ENCODE measurements at places on chromosomes 13 and 19.

DNA sequence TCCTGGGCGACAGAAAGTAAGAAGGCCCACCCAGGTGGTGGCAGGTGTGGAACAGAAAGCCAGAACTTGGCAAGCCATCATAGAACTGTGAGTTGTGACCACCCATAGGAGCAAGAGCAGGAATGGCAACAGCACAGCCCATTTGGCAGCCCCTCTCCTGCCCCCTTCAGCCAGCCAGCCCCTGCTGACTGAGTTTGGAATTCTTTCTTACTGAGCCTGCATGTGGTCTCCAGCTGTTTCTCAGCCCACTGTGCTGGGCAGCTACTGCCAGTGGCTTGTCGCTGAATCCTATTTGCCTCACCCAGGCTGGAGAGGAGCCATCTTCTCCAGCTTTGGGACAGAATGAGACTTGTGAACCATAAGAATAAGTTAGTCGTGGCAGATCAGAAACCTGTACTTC lies 28.3 kb downstream of the CNMD start:
- no peak for DNase-seq

DNA sequence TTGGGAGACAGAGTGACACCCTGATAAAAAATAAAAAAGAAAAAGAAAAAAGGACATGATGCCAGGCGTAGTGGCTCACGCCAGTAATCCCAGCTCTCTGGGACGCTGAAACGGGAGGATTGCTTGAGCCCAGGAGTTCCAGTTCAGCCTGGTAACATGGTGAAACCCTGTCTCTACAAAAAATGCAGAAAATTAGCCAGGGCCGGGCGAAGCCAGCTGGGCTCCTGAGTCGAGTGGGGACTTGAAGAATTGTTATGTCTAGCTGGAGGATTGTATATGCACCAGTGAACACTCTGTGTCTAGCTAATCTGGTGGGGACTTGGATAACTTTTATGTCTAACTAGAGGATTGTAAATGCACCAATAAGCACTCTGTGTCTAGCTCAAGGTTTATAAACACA lies 32.3 kb downstream of the TMPRSS9 start:
- DNase-seq = no peak

DNA sequence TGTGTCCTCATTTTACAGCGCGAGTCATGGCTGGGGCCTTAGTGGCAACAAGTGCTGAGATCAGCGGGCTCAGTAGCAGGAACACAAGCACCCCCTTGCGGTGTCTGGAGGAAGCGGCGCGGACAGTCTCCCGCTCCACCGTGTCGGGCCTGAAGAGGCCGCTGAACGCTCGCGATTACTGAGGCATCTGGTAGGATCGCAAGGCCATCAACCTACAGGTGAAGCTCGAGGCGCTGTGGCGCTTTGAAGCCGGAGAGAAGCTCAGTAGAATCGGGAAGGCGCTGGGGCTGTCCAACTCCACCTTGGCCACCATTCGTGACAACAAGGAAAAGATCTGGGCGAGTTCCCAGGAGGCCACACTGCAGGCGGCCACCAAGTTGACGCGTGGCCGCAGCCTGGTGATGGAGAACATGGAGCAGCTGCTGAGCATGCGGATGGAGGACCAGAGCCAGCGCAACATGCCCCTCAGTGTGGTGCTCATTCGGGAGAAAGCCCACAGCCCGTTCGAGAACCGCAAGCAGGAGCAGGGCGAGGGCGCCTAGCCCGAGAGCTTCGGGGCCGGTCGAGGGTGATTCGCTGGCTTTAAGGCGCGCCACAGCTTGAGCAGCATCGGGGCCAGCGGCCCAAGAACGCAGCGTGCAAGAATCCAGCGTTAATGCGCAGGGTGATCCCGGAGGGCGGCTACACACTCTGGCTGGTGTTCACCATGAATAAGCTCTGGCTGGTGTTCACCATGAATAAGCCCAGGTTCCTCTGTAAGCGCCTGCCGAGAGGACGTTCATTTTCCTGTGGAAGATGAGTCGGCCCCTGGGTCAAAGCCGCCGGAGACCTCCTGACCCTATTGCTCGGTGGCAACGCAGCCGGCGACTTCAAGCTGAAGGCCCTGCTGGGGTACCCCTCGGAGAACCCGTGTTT lies 8.3 kb upstream of the MZF1 start:
- DNase-seq = peak; percentile 92

DNA sequence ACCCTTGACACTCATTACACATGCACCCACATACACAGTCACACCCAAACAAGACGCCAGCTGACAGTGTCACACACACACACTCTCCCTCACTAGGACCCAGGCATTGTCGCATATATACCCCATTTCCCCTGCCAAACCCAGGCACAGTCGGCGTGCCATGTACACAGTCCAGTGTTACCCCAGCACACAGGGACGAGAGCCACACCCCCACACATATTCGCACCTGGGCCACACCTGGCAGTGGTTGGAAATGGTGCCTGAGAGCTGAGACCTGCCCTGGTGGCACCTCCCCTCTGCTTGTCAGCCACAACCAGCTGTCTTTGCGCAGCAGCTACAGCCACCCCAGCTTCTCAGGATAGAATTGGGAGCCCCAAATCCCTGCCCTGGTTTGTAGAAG lies 9.0 kb downstream of the NFIX start:
- DNase-seq = no peak

DNA sequence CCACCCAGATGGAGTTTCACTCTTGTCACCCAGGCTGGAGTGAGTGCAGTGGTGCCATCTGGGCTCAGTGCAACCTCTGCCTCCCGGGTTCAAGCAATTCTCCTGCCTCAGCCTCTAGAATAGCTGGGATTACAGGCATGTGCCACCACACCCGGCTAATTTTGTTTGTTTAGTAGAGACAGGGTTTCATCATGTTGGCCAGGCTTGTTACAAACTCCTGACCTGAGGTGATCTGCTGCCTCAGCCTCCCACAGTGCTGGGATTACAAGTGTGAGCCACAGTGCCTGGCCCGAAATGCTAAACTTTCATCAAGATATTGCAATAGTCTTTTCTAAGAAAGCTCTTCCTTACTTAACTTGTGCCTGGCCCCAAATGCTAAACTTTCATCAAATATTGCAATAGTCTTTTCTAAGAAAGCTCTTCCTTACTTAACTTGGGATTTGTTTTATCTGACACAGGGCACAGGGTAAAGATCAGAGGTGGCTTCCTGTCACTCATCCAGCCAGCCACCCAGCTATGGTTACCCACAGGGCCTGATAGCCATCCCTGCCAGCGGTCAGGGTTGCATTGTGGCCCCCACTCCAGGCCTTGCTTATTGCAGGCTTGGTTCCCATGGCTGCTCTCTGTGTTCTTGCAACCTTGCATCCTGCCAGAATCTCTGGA lies 352.3 kb upstream of the TMTC4 start:
- DNase-seq = no peak

- DNase-seq = no peak
These were observed 3.8 kb upstream of the ZNF233 start for GRCh38 chr19:44255705-44256411.

DNA sequence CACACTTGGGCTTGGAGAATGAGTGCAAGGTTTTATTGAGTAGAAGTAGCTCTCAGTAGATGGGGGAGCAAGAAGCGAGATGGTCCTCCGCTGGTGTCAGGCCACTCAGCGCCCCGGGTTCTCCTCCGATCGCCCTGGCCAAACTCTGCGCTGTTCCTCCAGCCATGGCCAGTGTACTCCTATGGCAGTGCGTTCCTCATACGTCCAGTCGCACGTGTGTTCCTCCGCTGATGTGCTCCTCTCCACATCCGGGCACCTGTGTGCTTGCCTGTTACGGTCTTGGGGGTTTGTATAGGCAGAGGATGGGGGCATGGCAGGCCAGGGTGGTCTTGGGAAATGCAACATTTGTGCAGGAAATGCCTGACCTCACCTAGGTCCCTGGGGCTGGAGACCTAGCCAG lies 1899.4 kb downstream of the PCDH9 start:
- no peak for DNase-seq

DNA sequence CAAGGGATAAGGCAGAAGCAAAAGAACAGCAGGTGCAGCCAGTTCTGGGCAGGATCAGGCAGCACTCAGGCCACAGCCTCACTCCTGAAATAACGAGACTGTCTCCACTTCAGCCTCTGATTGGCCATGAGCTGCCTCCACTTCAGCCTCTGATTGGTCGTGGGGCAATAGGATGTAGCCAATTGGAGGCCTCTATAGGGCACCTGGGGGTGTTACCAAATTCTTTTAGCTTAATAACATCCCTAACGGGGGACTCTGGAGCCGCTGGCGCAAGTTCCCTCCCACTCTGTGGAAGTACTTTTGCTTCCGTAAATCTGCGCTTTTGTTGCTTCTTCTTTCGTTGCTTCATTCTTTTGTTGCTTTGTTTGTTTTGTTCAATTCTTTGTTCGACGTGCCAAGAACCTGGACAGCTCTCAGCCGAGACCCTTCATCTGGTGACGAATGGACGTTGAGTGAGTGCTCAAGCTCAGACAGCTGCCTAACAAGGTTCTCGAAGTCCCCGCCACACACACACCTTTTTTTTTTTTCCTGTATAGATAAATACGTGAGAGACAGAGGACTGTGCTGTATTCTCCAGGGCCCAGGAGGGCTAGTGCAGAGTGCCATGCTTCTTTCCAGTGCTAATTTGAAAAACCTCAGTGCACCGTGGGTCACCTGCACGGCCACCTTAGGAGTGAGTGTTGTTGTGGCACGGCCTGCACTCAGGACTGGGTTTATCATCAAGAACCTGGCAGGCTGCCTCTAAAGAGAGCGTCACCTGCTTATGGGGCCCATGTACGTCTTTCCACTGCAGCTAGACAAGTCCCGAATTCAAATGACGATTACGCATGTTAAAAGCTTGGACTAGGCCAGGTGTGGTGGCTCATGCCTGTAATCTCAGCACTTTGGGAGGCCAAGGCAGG lies 32.0 kb upstream of the TUBGCP3 start:
- no peak for DNase-seq

DNA sequence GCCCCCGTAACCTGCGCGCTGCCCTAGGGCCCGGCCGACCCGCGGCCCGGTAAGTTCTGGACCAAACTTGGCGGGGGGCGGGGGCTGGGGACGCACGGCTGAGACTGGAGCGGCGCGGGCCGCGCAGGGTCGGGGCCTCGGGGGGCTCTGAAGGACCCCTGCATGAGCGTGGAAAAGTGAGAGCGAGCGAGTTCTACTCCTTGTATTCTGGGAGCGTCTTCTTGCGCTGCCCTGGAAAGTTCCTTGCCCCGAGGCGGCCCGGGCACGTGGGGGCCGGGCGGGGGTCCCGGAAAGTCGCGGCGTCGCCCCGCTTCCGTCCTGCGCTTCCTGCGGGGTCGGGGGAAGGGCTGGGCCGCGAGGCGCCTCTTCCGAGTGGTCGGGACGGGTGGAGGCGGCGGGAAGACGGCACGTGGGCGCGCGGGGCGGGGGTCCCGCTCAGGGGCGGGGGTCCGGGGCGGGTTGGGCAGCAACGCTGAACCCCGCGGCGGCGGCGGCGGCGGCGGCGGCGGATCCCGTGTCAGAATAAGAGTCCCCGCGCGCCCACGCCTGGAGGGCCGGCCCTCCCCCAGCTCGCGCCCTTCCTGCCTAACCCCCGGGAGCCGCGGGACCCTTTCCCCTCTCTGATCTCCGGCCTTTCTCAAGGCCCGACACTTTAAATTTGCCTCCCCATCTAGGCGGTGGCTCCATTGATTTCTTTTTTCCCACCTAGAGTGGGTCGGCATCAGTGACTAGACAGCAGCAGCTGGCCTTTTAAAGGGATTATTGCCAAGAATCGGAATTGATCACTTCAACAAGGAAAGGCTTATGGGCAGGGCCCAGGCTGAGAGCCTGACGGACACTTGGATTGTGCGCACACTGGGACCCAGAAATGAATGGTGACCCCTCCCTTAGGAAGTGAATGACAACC lies 749 bp downstream of the GATAD2A start:
- peak; percentile 41 for DNase-seq

- peak; percentile 90 for DNase-seq
These were observed 26.5 kb downstream of the MAN2B1 start for GRCh38 chr19:12639901-12640613.

- no peak for DNase-seq
These were observed 11.2 kb downstream of the DKKL1 start for GRCh38 chr19:49374665-49375434.

- DNase-seq = peak; percentile 78
These were observed 19.7 kb downstream of the ZC3H4 start for GRCh38 chr19:47093841-47094240.

GRCh38 chr13:36918246-36919131 lies 1.5 kb downstream of the SMAD9 start:
- DNase-seq = no peak

DNA sequence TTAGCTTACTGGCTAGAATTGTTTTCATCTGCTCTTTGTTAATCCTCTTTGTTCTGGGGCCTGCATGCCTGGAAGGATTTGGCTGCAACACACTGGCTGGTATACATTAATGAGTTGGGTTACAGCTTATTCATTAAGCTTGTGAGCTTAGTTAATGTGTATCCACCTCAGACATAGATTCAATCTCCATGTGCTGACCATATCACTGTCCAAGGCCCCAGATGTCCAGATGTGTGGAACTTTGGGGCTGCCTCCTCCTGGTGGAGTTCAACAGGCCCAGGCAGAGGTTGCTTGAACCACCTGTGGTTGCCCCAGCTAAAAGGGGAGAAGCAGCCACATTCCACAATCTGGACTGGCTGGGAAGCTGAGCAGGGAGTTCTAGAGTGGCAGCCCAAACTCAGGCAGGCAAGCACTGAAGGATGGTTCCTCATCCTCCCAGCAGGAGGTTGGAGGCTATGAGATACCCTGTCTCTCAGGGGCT lies 5.4 kb downstream of the DIAPH3 start:
- no peak for DNase-seq

DNA sequence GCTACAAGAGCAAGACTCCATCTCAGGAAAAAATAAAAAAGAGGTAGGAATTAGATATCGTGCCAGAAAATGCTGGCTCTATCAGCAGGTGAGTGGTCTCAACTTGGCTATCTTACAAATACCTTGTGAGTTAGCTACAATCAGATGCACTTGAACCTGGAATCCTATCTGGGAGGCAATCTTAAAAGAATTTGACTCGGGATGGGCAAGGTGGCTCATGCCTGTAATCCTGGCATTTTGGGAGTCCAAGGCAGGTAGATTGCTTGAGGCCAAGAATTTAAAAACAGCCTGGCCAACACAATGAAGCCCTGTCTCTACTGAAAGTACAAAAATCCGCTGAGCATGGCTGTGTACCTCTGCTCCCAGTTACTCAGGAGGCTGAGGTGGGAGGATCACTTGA lies 29.4 kb downstream of the NLRP2 start:
- no peak for DNase-seq

- no peak for DNase-seq
These were observed 210.4 kb upstream of the ZNF536 start for GRCh38 chr19:30161770-30162169.

- DNase-seq = no peak
These were observed 258.2 kb upstream of the EDNRB start for GRCh38 chr13:78176880-78177279.

GRCh38 chr13:42804244-42804874 lies 23.0 kb downstream of the FAM216B start:
- peak; percentile 25 for DNase-seq

DNA sequence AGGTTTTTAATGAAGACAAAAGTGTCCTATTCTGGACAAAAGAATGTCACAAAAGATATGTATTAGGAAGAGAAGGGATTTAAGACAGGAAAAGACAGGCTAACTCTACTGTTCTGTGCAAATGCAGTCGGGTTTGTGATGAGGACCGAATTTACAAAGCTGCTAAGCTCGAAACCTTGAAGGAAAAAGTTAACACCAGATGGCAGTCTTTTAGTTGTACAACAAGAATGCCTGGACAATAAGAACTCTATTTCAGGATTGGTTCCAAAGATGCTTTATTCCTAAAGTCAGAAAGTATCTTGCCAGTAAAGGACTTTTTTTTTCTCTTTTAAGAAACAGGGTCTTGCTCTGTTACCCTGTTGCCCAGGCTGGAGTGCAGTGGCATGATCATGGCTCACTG lies 51.1 kb downstream of the HS6ST3 start:
- DNase-seq = no peak

GRCh38 chr13:59721926-59722910 lies 441.5 kb downstream of the DIAPH3 start:
- no peak for DNase-seq

Data from activated CD4-positive, alpha-beta T cell treated with anti-CD3 and anti-CD28 coated beads, Interleukin-2, amount 50 U/mL, for 16 hours (primary cell).